Activated CD4-positive, alpha-beta T cell treated with anti-CD3 and anti-CD28 coated beads, Interleukin-10, Interleukin-2, amounts not matched to agents 100 ng/mL and 50 ng/mL, durations not matched to agents 16 hours and 8 hours (primary cell): ENCODE measurements at places on chromosomes 4 and X.

- DNase-seq: peak; percentile 85
Measured at GRCh38 chr4:152500800-152501434, 35.0 kb downstream of the FBXW7 start.

DNA sequence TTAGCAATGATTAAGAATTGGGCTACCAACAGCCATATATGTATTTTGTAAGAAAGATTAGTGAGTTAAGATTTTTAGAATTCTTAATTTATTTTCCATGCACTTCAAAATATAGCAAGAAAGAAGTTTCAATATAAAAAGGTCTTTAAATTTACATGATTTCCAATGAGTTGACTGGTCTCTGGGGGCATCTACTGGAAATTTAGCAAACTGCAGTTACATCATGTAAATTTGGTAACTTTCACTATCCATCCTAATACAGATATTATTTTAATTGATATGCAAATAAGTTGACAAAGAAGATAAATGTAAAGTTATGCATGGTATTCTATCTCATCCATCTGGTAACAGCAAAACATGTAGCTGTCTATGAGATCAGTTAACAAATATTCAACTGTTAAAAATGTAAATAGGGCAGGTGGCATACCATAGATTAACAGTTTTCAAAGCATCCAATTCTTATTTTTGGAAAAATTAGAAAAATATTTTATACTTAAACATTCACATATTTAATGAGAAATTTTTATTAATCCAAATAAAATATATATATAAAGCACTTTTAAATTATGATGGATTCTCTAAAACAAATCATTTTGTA is 29.1 kb downstream of the TTC29 start:
- DNase-seq: peak; percentile 11

GRCh38 chrX:135985157-135985972 is at the start of gene SLC9A6:
Gene SLC9A6, plus strand, starts transcription at chrX:135985435. Its CDS starts 224 bp downstream, at chrX:135985659.
- DNase-seq: peak; percentile 74

DNA sequence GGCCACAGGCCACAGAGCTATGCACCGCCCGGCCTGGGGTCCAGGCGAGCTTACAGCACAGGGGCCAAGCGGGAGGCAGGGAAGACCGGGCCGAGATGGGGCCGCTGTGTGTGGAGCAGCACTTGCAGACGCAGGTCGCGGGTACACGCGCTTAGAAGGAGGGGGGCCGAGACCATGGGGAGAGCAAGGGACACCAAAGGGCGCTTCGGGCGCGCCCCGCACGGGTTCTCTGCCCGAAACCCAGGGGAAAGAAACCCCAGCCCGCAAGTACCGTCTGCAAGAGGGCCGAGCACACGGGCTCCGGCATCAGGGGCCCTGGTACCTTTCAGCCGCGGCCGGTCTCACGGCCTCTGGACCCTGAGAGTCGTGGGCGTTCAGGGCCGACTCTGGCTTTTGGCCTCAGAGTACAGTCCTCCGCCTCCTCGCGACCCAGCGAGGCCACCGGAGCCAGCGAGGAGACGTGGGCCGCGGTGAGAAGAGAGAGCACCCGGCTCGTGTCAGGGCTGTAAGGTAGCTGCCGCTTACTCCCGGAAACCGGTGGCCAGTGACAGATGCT is 342 bp downstream of the EOLA2 start:
- no peak for DNase-seq

DNA sequence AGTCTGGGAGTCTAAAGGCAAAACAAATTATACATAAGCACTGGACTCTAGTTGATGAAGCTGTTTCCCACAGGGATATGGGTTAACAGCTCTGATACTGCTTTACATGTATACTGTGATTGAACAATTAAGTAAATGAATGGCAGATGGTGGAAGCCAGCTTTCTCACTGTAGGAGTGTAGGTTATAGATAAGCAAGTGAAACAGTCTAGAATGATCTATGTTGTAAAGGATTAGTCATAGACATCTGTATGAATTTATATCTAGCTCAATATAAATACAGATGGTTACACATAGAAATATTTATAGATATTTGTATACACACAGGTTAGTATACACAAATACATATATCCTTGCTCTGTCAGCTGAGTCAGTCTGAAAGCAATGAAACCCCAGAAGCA is 276.1 kb downstream of the PPARGC1A start:
- DNase-seq: no peak
